ENCODE measurements at places on chromosomes 7 and 10.

GRCh38 chr10:103822107-103822716, 33.2 kb downstream of the SH3PXD2A start:
- DNase-seq = no peak

- DNase-seq = no peak
Measured at GRCh38 chr10:50228672-50229071, 22.6 kb downstream of the ASAH2 start.

GRCh38 chr10:78672918-78673317, 395.8 kb upstream of the ZMIZ1 start:
- DNase-seq = no peak

DNA sequence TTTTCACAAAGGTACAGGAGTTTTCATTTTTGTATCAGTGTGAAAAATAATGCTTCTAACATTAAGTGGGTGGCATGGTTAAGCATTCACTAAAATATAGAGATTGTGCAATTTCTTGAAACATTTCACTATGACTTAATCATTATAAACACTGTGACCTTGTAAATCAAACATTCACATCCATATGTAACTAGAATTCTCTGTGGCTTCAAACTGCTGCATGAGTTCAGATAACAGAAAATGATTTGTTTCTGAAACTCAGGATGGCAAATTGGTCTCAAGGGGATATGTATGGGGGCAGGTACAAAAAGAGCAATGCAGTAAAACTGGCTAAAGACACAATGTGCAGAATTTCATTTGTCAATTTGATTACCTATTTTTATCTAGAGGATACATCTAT, 3.8 kb downstream of the FAM133B start:
- DNase-seq = no peak

DNA sequence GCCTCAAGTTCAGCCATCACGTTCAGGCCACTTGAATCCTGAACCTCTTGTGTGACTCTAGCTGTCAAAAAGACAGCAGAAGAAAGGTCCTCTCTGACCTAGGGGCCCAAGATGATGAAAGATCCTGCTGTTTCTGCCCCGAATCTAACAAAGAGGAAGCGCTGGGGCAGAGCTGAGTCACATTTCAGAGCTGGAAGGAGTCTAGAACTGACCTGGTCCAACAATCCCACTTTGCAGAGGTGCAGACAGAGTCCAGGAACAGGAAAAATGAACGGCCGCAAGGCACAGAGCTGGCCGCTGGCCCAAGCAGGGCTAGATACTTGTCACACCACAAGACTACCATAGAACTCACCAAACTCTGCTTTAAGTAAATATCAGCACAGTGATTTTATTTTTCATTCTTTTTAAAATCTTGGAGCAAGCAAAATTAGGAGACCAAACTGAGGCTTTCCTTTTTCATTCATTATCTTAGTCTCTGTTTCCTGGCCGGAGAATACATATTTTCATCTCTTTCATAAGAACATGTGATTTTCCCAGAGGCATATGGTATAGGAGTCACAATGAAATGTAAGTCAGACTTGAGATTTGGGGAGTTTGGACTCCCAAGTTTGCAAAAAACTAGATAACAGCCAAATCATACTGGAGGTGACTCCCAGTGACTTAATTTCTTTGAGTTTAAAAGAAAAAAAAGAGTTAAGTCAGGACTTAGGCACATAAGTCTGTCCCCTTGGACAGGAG, 52.8 kb downstream of the CHST15 start:
- DNase-seq = no peak

- DNase-seq = no peak
Measured at GRCh38 chr10:104440221-104440620, 86.6 kb downstream of the CFAP58 start.

GRCh38 chr10:26555719-26556368, 117.7 kb downstream of the APBB1IP start:
- peak; percentile 66 for DNase-seq

GRCh38 chr10:75405598-75406461, 4.3 kb upstream of the ZNF503 start:
- no peak for DNase-seq

DNA sequence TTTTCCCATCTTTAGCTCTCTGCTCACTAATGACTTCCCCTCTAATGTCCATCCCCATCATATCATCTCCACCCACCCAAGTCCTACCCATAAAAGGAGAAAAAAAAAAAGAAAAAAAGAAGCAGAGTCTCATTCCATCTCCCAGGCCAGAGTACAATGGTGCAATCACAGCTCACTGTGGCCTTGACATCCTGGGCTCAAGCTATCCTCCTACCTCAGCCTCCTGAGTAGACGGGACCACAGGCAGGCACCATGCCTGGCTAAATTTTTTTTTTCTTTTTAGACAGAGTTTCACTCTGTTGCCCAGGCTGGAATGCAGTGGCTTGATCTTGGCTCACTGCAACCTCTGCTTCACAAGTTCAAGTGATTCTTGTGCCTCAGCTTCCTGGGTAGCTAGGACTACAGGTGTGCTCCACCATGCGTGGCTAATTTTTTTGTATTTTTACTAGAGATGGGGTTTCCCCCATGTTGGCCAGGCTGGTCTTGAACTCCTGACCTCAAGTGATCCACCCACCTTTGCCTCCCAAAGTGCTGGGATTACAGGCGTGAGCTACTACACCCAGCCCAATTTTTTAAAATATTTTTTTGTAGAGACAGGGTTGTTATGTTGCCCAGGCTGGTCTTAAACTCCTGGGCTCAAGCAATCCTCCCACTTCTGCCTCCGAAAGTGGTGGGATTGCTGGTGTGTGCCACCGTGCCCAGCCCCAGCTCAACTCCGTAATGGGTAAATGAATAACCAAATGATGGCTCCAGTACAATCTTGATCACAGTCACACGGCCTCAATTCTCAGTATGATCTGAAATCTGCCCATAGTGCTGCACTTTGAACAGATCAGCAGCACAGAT, 24.6 kb upstream of the SGMS1 start:
- no peak for DNase-seq

DNA sequence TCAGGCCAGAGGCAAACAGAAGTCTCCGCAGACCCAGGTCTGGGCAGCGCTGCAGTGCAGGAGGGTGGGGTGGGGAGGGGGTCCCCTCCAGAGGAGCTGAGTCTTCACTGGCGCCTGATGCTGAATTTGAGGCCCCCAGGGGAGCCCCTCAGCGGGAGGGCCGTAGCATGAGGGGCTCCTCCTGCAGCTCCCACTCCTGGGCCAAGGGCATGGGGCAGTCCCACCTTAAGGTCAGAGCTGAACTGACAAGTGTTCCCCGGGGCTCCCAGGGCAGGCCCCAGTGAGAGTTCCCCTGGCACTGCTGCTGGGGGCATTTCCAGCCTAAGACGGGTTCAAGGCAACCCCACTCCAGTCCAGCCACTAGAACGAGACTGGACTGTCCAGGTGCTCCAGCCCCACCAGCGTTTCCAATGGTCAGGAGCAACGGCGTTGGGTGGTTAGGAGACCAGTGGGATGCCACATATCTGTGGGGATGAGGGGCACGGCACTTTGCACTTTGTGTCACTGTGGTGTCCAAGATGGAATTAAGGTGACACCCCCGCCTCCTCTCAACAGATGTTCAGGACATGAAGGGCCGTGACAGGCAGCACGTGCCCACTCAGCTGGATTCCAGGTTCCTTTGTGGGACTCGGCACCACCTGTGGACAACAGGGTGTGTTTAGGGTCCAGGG, 139.1 kb downstream of the PTPRN2 start:
- DNase-seq = no peak

DNA sequence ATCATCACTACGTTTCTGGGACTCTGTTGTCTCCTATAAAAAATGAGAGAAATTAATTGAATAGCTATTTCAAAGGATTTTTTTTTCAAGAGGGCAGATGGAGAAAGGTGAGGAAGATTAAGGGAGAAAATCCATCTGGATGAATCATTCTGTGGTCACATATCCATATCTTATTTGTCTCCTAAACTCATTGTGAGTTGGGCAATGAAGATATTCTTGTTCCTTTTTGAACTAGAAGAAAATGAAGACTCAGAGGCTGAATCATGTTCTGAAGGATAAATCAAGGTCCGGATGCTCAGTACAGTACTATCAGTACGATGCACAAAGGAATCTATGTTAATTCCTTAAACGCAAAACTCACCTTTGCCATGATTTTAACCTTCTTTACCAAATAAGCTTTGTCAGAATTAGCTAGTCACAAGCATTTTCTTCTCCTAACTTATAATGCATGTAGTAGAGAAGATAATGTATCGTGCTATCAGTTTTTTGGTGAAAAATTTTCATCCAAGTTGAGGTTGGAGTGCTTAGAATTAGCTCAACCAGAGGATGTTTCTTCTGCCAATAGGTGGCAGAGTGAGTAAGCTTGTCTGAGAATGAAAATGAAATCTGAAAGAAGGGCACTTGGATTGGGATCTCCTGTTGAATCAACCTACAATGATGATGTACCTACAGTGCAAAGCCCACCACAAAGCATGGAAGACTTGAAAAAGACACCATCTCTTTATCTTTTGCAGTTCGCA, 446.9 kb downstream of the KIF20B start:
- DNase-seq = no peak

- DNase-seq = no peak
Measured at GRCh38 chr7:133936074-133936473, 191.1 kb upstream of the LRGUK start.

GRCh38 chr10:71527135-71527534, 130.4 kb downstream of the CDH23 start:
- no peak for DNase-seq

GRCh38 chr10:73424478-73424877, 8.9 kb downstream of the MSS51 start:
- no peak for DNase-seq
